ENCODE measurements at places on chromosomes 1 and 21.

GRCh38 chr1:72271555-72272085 is 10.7 kb downstream of the NEGR1 start:
- no peak for DNase-seq

GRCh38 chr1:76494807-76495206 is 372.5 kb upstream of the ST6GALNAC5 start:
- DNase-seq, result no peak

DNA sequence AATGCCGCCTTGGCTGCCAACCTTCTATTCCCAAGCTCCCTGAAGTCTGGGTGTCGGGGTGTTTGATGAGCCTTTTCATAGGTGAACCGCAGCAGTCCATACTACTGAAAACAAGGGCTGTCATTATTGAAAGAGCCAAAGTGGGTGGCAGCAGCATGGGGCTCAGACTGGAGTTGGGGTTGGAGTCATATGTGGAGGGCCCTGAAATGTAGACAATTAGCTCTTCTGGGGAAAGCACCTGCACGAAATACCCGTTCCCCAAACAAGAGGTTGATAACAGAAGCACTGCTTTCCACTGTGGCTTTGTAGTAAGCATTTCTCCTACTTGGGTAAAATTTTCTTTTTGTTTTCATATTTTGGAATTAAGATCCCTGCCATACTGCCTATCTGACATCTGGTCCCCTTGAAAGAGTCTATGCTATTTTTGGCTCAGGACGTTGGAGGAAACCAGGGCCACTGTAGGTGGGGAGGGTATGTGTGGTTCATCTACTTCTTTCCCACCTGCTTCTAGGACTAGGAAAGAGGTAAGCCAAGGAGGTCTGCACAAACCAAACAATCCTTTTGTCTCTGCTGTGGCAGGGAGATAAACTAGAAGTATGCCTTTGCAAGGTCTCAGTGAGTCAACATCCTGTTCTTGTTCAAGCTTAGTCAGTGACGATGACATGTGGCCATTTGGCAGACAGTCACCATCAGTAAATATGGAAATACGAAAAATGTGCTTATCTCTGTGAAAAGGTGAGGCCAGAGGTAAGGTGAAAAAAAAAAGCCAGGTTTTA is 197.0 kb upstream of the UBE2U start:
- DNase-seq, result no peak

- no peak for DNase-seq
Observed at GRCh38 chr1:101474039-101474665, 237.3 kb downstream of the S1PR1 start.

DNA sequence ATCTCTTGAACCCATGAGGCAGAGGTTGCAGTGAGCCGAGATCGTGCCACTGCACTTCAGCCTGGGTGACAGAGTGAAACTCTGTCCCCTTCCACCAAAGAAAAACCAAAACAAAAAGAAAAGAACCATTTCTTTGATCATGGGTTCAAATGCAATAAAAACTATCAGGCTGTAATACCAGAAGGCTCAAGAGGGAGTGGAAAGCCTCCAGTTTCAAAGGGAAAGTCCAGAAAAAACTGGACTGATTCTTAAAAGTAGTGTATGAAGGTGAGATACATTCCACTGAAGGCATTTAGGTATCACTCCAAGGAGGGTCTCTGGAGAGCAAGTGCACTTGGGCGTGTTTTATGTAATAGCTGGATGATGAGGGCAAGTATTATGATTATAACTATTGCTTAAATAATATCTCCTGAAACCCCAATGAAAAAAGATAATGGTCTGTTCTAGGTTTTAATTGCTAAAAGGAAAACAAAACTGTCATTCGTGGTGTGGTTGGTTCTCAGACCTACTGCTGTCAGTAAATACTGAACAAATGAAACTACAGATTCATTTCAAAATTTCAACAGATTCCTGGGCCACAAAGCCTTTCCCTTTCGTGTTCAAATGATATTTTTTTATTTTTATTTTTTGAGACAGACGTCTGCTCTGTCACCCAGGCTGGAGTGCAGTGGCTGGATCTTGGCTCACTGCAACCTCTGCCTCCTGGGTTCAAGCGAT is 6.0 kb upstream of the CAMTA1 start:
- no peak for DNase-seq

DNA sequence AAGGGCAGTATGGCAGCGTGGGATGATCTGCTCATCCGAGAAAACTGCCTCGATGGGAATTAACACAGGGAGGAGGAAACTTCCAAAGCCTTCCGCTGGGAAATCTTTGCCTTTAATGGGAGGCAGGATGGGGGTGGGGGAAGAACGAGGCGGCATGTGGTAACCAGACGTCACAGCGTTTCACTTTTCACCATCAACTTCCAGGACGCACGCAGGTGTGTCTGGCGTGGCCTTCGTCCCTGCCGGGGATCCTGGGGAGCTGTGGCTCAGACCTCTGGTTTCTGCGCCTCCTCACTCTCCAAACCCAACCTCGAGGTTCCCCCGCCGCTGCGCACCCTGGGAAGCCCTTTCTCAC is 282 bp downstream of the RSPH1 start:
- no peak for DNase-seq

Measured in vagina (tissue), 2 donors.